ENCODE measurements at places on chromosomes 2 and 18.

DNA sequence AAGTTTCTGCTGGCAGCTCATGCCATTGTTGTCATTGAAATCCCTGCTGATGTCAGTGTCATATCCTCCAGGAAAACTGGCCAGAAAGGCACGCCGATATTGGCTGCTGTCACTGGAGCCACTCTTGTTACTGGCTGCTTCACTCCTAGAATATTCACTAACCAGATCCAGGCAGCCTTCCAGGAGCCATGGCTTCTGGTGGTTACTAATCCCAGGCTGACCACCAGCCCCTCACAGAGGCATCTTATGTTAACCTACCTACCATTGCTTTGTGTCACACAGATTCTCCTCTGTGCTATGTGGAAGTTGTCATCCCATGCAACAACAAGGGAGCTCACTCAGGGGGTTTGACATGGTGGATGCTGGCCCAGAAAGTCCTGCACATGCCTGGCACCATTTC is 27.0 kb upstream of the MTX2 start:
- no peak for DNase-seq

- DNase-seq: no peak
Observed at GRCh38 chr18:62991959-62992358, 276.6 kb downstream of the PHLPP1 start.

DNA sequence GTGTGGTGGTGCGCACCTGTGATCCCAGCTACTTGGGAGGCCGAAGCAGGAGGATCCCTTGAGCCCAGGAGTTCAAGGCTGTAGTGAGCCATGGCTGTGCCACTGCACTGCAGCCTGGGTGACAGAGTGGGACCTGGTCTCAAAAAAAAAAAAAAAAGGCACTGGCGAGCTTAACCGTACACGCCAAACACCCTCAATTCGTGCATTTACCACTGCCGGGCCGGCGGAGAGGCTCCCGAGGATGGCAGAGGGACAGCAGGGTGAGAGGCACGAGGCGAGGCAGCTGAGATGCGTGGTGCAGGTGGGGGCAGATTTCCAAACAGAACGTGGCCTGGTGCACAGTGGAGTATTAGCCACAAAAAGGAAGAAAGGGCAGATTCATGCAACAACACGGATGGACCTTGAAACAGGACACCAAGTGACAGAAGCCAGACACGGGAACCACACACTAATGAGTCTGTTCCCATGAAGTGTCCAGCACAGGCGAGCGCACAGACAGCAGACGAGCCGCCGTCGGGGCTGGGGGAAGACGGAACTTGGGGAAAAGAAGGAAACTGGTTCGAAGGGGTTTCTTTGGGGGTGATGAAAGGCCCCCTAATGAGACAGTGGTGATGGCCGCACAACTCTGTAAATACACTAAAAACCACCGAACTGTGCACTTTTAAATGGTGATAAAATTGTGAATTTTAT is 27.4 kb downstream of the SLC66A2 start:
- DNase-seq: no peak

GRCh38 chr18:63107171-63107845 is 212.3 kb downstream of the BCL2 start:
- DNase-seq: peak; percentile 92

GRCh38 chr18:75624869-75625268 is 197.4 kb upstream of the SMIM21 start:
- no peak for DNase-seq

DNA sequence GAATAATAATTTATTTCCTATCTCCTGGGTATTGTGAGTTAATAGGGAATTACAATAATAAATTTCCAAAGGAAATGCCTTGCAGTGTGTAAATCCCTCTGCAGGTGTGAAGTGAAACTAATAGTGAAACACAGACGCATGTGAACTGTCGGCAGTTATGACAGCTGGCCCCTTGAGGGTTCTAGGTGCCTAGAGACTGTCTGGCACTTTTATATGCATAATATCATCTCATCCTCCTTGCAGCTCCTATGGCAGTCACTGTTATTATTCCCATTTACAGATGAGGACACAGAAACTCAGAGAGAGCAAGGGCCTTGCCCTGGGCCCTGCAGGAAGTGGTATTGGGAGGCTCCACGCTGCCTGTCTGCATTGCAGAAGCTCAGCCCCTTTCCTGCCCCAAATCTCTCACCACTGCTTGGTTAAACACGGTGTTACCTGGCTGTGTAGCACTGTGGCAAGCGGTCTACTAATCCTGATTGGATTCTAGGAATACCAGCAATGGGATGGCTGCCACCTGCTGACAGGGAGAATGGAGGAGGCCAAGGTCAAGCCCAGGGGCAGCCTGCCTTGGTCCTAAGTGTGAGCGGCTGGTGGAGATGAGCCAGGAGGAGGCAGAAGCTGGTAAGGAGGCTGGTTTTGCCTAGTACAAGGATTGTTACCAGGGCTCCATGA is 32.8 kb upstream of the ACKR3 start:
- DNase-seq: no peak

Measured in NCI-H146 (cell line).